ENCODE measurements at places on chromosomes 3 and 15. TPM values are rescaled to one million over a fixed set of nuclear protein-coding genes. Genes with fewer than 3 reads are reported as not detected.

The CHL1 gene
- total RNA-seq, result 13.0 TPM

The TRPC1 gene
- 7.0 TPM for total RNA-seq

The WDR93 gene
- not detected for total RNA-seq

The DNAH12 gene
- total RNA-seq, result 8.2 TPM

The FOXP1 gene
- total RNA-seq, result 180 TPM

The CPNE4 gene
- total RNA-seq, result 4.1 TPM

The SNURF gene
- total RNA-seq, result 2.7 TPM

The TRIM69 gene
- 8.3 TPM for total RNA-seq

The ZNF662 gene
- total RNA-seq, result 23.9 TPM

The GREM1 gene
- total RNA-seq, result 5.3 TPM

The PARP15 gene
- total RNA-seq, result 4.5 TPM

The GOLGA8S gene
- total RNA-seq, result not detected

The MIX23 gene
- total RNA-seq, result 5.2 TPM

The RPS17 gene
- total RNA-seq, result 1,880 TPM

The NPAP1 gene
- not detected for total RNA-seq

The NEIL1 gene
- 793 TPM for total RNA-seq

The ZNF592 gene
- 9.7 TPM for total RNA-seq

The SELENOK gene
- 25.1 TPM for total RNA-seq

The FRMD5 gene
- 1.7 TPM for total RNA-seq

The RTP1 gene
- not detected for total RNA-seq

The SNTN gene
- total RNA-seq, result not detected

The FILIP1L gene
- total RNA-seq, result 48.7 TPM

The LTK gene
- total RNA-seq, result 8.1 TPM

The COLQ gene
- total RNA-seq, result not detected

The PAQR5 gene
- total RNA-seq, result not detected

The HYAL1 gene
- total RNA-seq, result 5.3 TPM

The LNP1 gene
- total RNA-seq, result 0.58 TPM

The GCNT3 gene
- 4.8 TPM for total RNA-seq
